ENCODE measurements at places on chromosomes 16 and 17.

DNA sequence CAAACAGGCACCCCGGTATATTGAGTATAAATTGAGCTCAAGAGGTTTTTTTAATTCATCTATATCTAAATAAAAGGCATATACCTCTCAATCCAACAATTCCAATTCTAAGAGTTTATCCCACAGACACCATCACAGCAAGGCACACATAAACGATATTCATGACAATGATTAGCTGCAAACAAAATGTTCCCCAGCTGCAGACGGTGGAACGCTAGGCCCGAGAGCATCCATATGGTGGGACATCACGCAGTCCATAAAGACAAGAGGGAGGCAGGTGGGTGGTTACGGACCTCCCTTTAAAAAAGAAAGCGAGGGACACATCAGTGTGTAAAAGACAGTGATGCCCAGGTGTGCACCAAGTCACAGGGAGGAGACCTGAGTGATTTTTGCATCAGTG, 28.1 kb downstream of the MEAK7 start:
- DNase-seq = no peak

DNA sequence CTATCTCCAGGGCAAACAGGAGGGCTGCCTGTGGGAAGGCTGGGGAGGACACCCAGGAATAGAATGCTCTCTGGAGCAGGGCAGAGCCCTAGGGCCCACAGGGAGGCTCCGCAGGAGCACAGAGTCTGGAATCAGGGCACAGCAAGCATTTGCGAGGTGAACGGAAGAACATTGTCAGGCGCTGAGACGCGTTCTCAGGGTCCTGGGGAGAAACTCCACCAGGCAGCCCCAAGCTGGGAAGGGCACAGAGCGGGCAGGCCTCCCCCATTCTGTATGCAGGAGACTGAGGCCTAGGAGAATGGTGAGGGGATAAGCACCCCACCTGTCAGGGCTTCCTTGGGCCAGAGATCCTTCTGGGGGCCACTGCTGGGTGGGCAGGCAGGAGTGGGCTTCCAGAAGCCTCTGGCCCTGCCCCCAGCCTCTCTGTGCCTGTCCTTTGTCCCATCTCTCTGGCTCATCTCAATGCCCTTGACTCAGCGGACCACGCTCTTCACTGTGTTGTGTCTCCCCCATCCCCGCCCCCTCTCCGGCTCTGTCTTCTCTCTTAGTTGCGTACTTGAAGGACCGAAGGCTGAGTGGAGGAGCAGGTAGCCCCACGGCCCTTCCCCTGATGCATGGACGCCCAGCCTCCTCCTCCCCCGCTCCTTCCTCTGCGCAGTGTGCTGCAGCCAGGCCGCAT, 5.1 kb upstream of the SETD6 start:
- no peak for DNase-seq

DNA sequence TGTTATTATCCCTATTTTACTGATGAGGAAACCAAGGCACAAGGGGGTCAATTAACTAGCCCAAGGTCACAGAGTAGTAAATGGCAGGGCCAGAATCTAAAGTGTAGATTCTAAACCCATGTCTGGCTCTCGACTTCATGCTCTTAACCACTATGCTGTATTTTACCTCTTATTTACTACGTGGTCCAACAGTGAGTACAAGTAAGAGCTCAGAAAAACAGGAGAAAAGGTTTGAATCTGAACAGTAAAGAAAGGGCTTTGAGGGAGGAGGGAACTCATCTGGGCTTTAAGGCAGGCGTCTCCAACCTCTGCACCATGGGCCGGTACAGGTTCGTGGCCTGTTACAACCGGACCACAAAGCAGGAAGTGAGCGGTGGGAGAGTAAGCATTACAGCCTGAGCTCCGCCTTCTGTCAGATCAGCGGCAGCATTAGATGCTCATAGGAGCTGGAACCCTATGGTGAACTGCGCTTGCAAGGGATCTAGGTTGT, 62.9 kb downstream of the SMURF2 start:
- DNase-seq = peak; percentile 7

GRCh38 chr17:77118251-77118928, 22.4 kb upstream of the SEC14L1 start:
- no peak for DNase-seq

DNA sequence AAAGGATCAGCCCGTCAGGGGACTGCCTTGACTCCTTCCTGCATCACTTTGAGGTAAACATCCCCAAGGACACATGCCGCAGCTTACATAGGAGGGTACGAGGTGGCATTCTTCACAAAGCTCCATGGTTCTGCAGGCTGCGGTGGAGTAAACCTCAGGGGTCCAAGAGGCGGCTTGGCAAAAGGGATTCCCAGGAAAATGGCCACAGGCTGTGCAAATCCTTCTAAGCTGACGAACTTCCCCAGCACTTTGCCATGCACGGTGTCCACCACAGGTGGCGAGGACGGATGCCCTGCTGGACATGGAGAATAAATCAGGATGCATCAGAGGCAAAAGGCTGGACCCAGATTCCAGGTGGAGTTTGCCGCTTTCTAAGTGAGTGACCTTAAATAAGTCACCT, 4.2 kb downstream of the CES1 start:
- DNase-seq = no peak

- DNase-seq = no peak
These were observed 8.1 kb downstream of the ZC3H7A start for GRCh38 chr16:11788914-11789313.

GRCh38 chr17:46171939-46172338, 21.3 kb downstream of the KANSL1 start:
- no peak for DNase-seq

- no peak for DNase-seq
These were observed 8.4 kb downstream of the MYO1C start for GRCh38 chr17:1484060-1484535.

DNA sequence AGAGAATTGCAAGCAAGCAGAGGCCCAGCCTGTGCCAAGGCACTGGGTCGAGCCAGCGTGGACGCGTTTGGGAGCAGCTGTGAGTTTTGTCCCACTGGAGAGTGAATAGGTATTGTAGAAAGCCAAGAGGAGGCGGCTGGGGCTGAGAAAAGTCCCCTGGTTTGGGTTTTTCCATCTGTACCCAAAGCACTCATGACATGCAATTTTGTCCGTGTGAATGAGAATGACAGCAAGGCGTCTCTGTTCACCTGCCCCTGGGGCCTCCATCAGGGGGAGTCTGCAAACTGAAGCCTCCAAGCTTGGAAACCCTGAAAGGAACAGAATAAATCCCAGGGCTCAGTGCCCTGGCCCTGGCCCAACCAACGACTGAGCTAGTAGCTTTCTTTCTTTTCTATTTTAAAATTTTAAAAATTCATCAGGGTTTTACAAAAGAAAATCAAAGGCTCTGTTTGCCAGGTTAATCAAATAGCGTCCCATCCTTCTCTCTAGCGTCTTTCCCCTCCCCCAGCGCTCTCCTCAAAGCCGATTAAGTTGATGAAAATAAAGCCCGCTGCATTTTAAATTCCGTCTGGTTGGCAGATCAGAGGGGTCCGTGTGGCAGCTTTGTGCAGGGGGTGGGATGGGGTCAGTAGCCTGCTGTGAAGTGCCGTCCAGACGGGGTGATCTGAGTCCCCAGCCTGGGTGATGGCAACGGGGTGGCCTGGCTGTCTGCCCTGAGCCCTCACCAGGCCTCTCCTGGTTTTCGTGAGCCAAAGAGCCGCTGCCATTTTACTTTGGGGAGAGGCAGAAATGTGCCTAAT, 171.0 kb downstream of the KATNIP start:
- DNase-seq = no peak

DNA sequence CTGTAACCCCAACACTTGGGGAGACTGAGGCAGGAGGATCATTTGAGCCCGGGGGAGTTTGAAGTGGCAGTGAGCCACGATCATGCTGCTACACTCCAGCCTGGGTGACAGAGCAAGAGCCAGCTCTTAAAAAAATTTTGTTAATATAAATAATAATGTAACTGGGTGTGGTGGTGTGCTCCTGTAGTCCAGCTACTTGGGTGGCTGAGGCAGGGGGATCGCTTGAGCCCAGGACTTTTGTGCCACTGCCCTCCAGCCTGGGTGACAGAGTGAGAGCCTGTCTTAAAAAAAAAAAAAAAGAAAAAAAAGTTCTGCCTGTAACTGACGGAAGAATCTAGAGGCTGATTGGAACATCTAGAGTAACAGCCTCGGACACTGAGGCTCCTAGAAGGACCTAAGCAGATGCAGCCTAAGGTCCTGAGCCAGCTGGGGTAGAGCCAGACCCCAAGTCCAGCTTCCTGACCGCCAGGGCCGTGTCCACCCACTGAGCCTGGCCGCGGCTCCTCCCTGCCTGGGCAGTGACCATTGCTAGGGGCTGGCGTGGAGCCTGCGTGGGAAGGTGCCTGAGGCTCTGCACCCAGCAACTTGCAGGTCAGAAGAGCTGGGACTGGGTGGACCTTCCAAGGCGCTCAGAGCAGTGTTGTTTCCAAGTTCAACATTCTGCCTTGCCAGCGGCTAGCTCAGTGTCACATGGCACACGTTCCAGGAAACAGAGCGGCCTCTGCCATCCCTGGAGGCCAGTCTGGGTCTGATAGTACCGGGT, 209.4 kb upstream of the CIBAR2 start:
- DNase-seq = no peak

- DNase-seq = no peak
These were observed 109.1 kb upstream of the CDC42EP4 start for GRCh38 chr17:73420897-73421296.

DNA sequence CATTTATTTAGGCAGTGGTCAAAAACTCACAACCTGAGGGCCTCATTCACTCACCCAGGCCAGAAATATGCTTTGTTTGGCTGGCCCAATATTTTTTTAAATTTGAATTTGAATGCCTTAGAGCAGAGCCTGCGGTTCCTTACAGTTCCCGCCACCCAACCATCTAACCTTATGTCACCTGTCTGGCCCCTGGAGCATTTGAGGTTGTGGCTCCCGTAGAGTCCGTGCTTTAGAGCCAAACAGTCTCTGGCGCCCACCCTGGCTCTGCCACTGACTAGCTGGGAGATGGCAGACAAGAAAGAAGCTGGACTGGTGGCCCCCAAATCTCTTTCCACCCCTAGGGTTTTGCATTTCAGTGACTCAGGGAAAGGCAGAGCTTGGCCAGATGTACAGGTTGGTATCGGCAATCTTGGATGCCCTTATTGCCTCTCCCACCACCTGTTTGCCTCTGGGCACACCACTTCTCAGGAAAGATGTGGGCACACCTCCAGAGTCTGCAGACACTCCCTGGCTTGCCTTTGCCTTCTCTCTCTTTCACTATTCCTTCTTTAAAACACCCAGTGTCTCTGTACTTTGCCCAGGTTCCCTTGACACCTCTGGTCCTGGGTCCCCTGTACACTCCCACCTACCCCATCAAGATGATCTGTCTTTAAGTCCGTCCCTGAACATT, 1.9 kb upstream of the MAP3K14 start:
- no peak for DNase-seq

DNA sequence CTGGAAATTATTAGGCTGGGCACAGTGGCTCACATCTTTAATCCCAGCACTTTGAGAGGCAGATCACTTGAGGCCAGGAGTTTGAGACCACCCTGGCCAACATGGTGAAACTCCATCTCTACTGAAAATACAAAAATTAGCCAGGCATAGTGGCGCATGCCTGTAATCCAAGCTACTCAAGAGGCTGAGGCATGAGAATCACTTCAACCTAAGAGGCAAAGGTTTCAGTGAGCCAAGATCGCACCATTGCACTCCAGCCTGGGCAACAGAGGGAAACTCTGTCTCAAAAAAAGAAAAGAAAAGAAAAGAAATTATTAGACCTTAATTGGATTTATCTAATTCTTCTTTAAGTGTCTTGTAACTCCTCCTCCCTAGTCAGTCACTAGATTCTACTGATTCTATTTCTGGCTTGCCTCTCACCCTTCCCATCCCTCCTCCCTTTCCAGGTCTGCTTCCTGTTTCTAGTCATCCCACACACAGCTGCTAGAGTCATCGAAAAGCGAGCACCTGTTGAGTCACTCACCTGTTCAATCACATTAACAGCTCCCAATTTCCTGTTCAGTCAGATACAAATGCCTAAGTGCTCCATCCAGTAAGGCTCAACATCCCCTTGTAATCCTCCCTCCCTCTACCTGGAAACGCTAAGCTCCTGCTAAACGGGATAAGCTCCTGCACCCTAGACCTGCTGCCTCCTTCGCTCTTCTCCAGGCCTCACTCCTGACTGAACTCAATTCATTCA, 34.6 kb downstream of the ERN1 start:
- DNase-seq = no peak

DNA sequence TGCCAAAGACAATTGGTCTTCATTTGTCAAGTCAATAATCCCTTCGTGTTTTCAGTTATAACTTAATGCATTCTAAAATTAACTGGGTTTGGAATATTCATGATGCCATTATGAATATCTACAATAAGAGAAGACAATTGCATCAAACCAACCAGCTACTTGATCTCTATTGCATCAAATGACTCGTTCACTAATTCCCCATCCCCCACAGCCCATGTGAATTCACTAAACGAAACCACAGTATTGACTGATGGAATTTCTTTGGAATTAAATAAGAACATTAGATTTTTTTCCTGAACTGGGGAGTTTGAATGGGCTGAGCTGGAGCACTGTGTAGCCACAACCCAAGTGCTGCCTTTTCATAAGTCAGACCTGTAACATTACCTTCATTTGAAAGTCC, 65.3 kb downstream of the HS3ST3B1 start:
- DNase-seq = no peak

DNA sequence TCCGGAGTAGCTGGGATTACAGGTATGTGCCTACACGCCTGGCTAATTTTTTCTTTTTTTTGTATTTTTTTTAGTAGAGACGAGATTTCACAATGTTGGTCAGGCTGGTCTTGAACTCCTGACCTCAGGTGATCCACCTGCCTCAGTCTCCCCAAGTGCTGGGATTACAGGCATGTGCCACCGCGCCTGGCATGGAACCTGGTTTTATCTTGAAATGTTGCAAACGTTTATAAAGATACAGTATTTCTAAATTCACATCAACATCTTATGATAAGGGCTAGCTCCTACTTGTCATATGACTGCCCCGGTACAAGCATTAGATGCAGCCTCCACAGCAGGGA, 1.5 kb upstream of the IST1 start:
- no peak for DNase-seq

DNA sequence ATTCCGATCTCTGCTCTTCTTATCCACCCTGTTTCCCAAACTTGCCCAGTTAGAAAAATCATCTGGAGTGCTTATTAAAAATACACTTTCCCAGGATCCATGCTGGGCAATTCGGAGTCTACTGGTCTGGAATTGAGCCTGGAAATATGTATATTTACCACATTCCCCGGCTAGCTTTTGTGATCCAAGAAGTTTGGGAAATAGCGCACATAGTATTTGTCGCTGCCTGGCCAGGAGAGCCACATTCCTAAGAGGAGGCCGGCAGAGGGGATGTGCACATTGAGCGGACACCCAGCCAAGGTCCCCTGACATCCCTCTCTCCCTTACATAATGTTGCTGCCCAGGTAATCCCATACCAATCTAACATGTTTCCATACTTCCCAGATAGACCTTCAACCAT, 62.1 kb upstream of the TMEM97 start:
- DNase-seq = no peak

Measured in T-helper 22 cell (primary cell).